Stimulated activated CD8-positive, alpha-beta memory T cell treated with anti-CD3 and anti-CD28 coated beads, Interleukin-12 subunit alpha, Interleukin-12 subunit beta, amount 100 ng/mL, for 1 hour (primary cell): ENCODE measurements at places on chromosomes 13 and 19.

DNA sequence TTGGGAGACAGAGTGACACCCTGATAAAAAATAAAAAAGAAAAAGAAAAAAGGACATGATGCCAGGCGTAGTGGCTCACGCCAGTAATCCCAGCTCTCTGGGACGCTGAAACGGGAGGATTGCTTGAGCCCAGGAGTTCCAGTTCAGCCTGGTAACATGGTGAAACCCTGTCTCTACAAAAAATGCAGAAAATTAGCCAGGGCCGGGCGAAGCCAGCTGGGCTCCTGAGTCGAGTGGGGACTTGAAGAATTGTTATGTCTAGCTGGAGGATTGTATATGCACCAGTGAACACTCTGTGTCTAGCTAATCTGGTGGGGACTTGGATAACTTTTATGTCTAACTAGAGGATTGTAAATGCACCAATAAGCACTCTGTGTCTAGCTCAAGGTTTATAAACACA lies 32.3 kb downstream of the TMPRSS9 start:
- DNase-seq = no peak

- no peak for DNase-seq
Measured at GRCh38 chr19:47093841-47094240, 19.7 kb downstream of the ZC3H4 start.

GRCh38 chr19:44255705-44256411 lies 3.8 kb upstream of the ZNF233 start:
- no peak for DNase-seq

DNA sequence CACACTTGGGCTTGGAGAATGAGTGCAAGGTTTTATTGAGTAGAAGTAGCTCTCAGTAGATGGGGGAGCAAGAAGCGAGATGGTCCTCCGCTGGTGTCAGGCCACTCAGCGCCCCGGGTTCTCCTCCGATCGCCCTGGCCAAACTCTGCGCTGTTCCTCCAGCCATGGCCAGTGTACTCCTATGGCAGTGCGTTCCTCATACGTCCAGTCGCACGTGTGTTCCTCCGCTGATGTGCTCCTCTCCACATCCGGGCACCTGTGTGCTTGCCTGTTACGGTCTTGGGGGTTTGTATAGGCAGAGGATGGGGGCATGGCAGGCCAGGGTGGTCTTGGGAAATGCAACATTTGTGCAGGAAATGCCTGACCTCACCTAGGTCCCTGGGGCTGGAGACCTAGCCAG lies 1899.4 kb downstream of the PCDH9 start:
- no peak for DNase-seq

- DNase-seq = no peak
Measured at GRCh38 chr13:59721926-59722910, 441.5 kb downstream of the DIAPH3 start.

DNA sequence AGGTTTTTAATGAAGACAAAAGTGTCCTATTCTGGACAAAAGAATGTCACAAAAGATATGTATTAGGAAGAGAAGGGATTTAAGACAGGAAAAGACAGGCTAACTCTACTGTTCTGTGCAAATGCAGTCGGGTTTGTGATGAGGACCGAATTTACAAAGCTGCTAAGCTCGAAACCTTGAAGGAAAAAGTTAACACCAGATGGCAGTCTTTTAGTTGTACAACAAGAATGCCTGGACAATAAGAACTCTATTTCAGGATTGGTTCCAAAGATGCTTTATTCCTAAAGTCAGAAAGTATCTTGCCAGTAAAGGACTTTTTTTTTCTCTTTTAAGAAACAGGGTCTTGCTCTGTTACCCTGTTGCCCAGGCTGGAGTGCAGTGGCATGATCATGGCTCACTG lies 51.1 kb downstream of the HS6ST3 start:
- DNase-seq = no peak

DNA sequence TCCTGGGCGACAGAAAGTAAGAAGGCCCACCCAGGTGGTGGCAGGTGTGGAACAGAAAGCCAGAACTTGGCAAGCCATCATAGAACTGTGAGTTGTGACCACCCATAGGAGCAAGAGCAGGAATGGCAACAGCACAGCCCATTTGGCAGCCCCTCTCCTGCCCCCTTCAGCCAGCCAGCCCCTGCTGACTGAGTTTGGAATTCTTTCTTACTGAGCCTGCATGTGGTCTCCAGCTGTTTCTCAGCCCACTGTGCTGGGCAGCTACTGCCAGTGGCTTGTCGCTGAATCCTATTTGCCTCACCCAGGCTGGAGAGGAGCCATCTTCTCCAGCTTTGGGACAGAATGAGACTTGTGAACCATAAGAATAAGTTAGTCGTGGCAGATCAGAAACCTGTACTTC lies 28.3 kb downstream of the CNMD start:
- DNase-seq = no peak

GRCh38 chr13:36918246-36919131 lies 1.5 kb downstream of the SMAD9 start:
- DNase-seq = no peak

GRCh38 chr19:12639901-12640613 lies 26.5 kb downstream of the MAN2B1 start:
- peak; percentile 76 for DNase-seq

DNA sequence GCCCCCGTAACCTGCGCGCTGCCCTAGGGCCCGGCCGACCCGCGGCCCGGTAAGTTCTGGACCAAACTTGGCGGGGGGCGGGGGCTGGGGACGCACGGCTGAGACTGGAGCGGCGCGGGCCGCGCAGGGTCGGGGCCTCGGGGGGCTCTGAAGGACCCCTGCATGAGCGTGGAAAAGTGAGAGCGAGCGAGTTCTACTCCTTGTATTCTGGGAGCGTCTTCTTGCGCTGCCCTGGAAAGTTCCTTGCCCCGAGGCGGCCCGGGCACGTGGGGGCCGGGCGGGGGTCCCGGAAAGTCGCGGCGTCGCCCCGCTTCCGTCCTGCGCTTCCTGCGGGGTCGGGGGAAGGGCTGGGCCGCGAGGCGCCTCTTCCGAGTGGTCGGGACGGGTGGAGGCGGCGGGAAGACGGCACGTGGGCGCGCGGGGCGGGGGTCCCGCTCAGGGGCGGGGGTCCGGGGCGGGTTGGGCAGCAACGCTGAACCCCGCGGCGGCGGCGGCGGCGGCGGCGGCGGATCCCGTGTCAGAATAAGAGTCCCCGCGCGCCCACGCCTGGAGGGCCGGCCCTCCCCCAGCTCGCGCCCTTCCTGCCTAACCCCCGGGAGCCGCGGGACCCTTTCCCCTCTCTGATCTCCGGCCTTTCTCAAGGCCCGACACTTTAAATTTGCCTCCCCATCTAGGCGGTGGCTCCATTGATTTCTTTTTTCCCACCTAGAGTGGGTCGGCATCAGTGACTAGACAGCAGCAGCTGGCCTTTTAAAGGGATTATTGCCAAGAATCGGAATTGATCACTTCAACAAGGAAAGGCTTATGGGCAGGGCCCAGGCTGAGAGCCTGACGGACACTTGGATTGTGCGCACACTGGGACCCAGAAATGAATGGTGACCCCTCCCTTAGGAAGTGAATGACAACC lies 749 bp downstream of the GATAD2A start:
- no peak for DNase-seq

DNA sequence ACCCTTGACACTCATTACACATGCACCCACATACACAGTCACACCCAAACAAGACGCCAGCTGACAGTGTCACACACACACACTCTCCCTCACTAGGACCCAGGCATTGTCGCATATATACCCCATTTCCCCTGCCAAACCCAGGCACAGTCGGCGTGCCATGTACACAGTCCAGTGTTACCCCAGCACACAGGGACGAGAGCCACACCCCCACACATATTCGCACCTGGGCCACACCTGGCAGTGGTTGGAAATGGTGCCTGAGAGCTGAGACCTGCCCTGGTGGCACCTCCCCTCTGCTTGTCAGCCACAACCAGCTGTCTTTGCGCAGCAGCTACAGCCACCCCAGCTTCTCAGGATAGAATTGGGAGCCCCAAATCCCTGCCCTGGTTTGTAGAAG lies 9.0 kb downstream of the NFIX start:
- DNase-seq = no peak

DNA sequence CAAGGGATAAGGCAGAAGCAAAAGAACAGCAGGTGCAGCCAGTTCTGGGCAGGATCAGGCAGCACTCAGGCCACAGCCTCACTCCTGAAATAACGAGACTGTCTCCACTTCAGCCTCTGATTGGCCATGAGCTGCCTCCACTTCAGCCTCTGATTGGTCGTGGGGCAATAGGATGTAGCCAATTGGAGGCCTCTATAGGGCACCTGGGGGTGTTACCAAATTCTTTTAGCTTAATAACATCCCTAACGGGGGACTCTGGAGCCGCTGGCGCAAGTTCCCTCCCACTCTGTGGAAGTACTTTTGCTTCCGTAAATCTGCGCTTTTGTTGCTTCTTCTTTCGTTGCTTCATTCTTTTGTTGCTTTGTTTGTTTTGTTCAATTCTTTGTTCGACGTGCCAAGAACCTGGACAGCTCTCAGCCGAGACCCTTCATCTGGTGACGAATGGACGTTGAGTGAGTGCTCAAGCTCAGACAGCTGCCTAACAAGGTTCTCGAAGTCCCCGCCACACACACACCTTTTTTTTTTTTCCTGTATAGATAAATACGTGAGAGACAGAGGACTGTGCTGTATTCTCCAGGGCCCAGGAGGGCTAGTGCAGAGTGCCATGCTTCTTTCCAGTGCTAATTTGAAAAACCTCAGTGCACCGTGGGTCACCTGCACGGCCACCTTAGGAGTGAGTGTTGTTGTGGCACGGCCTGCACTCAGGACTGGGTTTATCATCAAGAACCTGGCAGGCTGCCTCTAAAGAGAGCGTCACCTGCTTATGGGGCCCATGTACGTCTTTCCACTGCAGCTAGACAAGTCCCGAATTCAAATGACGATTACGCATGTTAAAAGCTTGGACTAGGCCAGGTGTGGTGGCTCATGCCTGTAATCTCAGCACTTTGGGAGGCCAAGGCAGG lies 32.0 kb upstream of the TUBGCP3 start:
- no peak for DNase-seq

- no peak for DNase-seq
Measured at GRCh38 chr19:30161770-30162169, 210.4 kb upstream of the ZNF536 start.

GRCh38 chr13:78176880-78177279 lies 258.2 kb upstream of the EDNRB start:
- no peak for DNase-seq

DNA sequence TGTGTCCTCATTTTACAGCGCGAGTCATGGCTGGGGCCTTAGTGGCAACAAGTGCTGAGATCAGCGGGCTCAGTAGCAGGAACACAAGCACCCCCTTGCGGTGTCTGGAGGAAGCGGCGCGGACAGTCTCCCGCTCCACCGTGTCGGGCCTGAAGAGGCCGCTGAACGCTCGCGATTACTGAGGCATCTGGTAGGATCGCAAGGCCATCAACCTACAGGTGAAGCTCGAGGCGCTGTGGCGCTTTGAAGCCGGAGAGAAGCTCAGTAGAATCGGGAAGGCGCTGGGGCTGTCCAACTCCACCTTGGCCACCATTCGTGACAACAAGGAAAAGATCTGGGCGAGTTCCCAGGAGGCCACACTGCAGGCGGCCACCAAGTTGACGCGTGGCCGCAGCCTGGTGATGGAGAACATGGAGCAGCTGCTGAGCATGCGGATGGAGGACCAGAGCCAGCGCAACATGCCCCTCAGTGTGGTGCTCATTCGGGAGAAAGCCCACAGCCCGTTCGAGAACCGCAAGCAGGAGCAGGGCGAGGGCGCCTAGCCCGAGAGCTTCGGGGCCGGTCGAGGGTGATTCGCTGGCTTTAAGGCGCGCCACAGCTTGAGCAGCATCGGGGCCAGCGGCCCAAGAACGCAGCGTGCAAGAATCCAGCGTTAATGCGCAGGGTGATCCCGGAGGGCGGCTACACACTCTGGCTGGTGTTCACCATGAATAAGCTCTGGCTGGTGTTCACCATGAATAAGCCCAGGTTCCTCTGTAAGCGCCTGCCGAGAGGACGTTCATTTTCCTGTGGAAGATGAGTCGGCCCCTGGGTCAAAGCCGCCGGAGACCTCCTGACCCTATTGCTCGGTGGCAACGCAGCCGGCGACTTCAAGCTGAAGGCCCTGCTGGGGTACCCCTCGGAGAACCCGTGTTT lies 8.3 kb upstream of the MZF1 start:
- DNase-seq = peak; percentile 82

DNA sequence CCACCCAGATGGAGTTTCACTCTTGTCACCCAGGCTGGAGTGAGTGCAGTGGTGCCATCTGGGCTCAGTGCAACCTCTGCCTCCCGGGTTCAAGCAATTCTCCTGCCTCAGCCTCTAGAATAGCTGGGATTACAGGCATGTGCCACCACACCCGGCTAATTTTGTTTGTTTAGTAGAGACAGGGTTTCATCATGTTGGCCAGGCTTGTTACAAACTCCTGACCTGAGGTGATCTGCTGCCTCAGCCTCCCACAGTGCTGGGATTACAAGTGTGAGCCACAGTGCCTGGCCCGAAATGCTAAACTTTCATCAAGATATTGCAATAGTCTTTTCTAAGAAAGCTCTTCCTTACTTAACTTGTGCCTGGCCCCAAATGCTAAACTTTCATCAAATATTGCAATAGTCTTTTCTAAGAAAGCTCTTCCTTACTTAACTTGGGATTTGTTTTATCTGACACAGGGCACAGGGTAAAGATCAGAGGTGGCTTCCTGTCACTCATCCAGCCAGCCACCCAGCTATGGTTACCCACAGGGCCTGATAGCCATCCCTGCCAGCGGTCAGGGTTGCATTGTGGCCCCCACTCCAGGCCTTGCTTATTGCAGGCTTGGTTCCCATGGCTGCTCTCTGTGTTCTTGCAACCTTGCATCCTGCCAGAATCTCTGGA lies 352.3 kb upstream of the TMTC4 start:
- no peak for DNase-seq

- DNase-seq = no peak
Measured at GRCh38 chr19:49374665-49375434, 11.2 kb downstream of the DKKL1 start.

DNA sequence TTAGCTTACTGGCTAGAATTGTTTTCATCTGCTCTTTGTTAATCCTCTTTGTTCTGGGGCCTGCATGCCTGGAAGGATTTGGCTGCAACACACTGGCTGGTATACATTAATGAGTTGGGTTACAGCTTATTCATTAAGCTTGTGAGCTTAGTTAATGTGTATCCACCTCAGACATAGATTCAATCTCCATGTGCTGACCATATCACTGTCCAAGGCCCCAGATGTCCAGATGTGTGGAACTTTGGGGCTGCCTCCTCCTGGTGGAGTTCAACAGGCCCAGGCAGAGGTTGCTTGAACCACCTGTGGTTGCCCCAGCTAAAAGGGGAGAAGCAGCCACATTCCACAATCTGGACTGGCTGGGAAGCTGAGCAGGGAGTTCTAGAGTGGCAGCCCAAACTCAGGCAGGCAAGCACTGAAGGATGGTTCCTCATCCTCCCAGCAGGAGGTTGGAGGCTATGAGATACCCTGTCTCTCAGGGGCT lies 5.4 kb downstream of the DIAPH3 start:
- no peak for DNase-seq

DNA sequence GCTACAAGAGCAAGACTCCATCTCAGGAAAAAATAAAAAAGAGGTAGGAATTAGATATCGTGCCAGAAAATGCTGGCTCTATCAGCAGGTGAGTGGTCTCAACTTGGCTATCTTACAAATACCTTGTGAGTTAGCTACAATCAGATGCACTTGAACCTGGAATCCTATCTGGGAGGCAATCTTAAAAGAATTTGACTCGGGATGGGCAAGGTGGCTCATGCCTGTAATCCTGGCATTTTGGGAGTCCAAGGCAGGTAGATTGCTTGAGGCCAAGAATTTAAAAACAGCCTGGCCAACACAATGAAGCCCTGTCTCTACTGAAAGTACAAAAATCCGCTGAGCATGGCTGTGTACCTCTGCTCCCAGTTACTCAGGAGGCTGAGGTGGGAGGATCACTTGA lies 29.4 kb downstream of the NLRP2 start:
- no peak for DNase-seq

- DNase-seq = no peak
Measured at GRCh38 chr13:42804244-42804874, 23.0 kb downstream of the FAM216B start.
